ENCODE measurements at places on chromosomes 7 and 10. TPM values are rescaled to one million over a fixed set of nuclear protein-coding genes. Genes with fewer than 3 reads are reported as not detected.

Gene FZD8
- total RNA-seq, result 7.7 TPM

Gene FBXL13
- total RNA-seq, result 0.32 TPM

Gene XPNPEP1
- total RNA-seq, result 43.5 TPM

Gene AKR1E2
- 7.6 TPM for total RNA-seq

Gene PCDH15
- 0.57 TPM for total RNA-seq

Gene PDE6C
- not detected for total RNA-seq

Gene MGAM2
- total RNA-seq, result 0.08 TPM

Gene CRHR2
- 0.57 TPM for total RNA-seq

All from cardiac septum (tissue), 1 donor.